IPS DF 6.9 (cell line): ENCODE measurements at places on chromosomes 1 and 21.

GRCh38 chr1:161723459-161724141, 2.3 kb downstream of the FCRLB start:
- DNase-seq, result no peak

DNA sequence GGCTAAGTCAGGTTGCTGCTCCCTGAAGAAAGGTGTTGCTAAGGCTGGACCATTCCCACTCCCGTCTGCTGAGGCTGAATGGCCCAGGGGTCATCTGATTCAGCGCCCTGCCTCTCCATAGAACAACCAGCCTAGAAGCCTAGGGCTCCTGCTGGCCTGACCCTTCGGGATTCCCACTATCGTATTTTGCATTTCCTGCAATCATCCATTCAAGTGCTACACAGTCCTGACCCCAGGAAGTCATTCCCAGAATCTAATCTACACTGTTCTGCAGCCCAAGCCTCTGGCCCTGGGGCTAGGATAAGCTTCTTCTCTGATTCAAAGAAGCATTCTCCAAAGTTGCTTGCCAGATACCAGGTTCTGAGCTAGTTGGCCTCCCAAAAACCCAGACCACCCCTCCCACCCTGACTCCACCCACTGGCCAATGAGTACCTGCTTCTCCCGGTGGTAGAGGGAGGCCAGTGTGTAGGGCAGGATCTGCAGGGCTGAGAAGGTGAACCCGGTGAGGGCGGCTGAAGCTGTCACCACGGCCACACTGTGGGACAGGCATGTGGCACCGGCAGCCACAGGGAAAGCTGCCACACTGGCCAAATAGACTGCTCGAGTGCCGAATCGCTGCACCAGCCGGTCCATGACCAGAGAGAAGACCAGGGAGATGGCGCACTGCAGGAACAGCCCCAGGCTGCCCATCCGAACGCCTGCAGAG, 18.7 kb downstream of the SLC45A3 start:
- DNase-seq, result no peak

GRCh38 chr1:5999711-6000443, 7.7 kb upstream of the NPHP4 start:
- no peak for DNase-seq

DNA sequence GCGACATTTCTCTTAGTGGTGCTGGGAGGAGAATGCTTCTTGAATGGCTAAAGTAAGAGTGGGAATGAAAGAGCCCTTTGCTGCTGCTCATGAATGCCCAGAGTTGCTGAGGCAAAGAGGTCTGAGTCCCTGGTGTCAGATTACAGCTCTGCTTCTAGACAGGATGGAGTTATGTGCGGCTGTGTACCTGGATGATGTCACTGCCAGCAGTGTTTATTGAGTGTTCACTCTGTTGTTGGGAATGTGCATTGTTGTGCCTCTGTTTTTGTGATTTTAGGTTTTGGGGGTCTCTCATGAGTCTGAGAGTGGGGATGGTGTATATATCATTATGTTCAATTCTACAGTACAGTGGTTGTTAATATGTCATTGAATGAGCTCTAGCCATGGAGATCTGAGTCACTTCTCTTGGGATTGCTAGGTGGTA, 2.7 kb downstream of the CDC14A start:
- no peak for DNase-seq

- no peak for DNase-seq
These were observed 64.6 kb downstream of the RHOU start for GRCh38 chr1:228799924-228800323.
